Kidney glomerular epithelial cell (primary cell): ENCODE measurements at places on chromosomes 1 and 21.
A peak's percentile ranks its signal among the peaks of the same experiment; 100 is the strongest.

GRCh38 chr21:31766899-31767298 is 35.0 kb upstream of the SCAF4 start:
- no peak for DNase-seq

- DNase-seq, result no peak
These were observed 3.0 kb downstream of the ADAM30 start for GRCh38 chr1:119893238-119893791.

- DNase-seq, result no peak
These were observed 51.4 kb upstream of the LRIG2 start for GRCh38 chr1:113021430-113022085.

- DNase-seq, result no peak
These were observed 772 bp downstream of the ADAM15 start for GRCh38 chr1:155051777-155052398.

- DNase-seq, result no peak
These were observed 37.7 kb downstream of the ODR4 start for GRCh38 chr1:186413319-186413718.

DNA sequence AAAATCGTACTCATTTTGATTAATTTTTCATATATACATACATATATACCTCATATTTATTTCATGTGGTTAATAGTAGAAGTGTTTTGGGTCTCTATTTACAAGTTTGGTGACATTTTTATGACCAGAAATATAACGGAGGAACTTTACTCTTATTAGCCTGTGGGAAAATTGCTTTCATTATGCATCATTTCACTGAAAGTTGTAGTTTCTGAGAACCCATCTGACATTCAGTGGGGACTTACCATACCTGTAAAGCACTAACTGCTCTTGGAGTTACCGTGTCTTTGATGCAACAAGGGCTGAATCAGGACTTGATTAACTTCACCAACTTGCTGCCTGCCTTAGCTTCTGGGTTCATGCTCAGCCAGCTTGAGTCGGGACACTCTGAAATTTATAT is 49.9 kb upstream of the ITPKB start:
- no peak for DNase-seq

DNA sequence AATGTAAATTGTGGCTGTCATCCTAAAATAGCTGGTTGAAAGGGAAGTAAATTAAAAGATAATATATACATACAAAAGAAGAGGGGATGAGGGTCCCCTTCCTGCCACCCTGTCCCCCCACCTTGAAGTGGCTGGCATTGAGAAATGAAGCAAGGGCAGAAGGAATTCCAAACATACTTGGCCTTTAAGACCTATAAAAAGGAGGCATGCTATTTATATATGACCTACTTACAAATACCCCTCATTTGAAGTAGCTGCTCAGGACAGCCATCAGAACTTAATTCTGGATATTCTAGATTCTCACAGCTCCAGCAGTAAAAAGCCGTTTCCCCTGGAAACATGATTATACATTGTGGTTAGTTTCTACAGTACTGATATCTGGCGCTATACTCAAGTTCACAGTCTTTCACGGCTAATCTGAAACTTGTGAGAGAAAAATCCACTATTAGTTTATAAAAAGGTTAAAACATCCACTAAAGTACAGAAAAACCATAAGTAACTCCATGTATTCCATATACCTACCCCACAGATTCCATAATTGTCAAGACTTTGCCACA is 9.6 kb upstream of the MAP10 start:
- DNase-seq, result no peak

GRCh38 chr1:1079408-1080121 is 5.5 kb upstream of the RNF223 start:
- peak; percentile 96 for DNase-seq

GRCh38 chr1:28417441-28417922 is 47.9 kb downstream of the PHACTR4 start:
- DNase-seq, result peak; percentile 94

GRCh38 chr1:171251952-171252300 is 3.6 kb downstream of the FMO1 start:
- DNase-seq, result no peak

DNA sequence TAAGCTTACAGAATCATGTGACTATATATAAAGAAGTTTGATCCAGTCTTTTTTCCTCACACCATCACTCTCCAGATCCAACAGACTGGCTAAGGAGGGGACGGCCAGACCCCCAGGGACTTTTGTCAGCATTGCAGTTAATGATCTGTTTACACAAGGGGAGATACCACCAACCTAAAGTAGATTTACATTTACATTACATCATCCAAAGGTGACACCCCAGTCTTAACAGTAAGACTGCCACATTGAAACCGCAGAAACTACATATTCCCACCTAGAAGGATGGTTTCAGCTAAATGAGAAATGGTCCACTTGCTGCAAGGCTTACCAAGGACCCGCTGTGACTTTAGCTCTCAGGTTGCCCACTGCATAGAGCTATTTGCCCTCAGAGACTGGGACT is 3.4 kb downstream of the RCAN1 start:
- no peak for DNase-seq

DNA sequence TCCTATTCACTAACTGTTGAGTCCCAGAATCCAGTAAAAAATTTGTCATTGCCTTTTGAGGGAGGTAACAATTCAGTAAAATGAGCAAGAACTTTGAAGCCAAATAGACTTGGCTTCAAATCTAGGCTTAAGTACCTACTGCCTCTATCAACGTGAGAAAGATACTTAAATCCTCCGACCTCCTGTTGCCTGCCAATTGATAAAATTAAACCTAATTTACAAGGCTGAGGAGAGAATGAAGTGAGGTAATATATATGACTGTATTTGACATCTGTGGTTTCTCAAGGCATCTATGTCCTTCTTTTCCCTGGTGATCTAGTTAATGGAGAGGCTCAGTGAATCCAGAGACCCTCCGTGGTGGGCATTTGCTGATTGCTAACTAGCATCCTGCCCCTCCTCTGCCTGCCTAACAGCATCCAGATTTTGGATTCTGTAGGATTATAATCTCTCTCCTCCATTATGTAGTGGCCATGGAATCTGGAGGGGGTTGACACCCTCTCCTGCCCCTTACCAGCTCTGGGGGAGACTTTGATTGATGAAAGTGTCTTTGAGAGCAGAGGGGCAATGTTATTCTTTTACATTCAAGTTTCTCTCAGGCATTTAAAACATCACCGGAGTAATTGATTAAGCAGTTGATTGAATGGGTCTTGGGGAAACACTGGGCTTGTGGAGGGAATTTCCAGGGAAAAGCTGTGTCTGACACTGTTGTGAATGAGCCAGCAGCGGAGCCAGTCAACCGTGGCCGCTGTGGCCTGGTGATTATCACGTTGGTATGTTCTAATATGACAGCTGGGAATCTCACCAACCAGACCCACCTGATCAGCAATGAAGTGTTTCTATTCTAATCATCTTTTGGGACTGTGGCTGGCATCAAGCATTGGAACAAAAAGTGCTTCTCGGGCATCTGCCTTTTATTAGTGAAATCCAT is 140.7 kb upstream of the FAM78B start:
- peak; percentile 47 for DNase-seq

DNA sequence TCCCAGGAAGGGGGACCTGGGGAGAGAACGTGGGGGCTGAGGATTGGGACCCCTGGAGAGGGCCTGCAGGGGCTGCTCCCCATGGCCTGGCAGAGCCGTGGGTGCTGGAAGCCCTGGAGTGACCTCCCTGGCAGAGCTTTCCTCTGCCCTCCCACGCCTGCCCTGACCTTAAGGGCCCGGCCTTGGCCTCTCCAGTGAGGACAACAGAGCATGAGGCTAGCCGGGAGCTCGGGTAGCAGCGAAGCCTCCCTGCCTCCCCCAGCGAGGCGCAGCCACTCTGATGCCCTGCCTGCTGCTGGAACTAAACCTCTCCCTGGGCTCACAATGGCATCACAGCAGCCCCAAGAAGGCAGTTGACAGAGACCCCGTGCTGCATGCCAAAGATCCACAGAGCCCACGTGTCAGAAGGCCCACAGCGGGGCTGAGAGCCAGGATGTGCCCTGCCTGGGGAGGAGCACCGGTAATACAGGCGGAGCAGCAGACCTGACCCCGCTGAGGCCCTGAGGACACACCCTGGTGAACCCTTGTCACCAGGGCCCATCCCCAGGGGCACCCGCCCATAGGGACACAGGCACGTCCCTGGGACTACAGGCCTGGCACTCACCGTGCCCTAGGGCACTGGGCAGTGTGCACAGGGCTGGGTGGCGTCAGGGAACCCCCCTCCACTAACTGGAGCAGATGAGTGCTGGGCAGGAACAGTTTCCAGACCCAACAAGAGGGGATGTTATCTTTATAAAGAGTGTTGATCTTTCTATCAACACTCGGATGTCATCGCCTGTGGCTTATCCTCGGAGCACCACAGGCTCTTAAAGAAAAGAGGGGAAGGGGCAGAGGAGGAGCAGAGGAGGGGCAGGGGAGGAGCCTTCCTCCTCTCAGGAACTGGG is 48.4 kb downstream of the ARHGEF16 start:
- DNase-seq, result no peak

DNA sequence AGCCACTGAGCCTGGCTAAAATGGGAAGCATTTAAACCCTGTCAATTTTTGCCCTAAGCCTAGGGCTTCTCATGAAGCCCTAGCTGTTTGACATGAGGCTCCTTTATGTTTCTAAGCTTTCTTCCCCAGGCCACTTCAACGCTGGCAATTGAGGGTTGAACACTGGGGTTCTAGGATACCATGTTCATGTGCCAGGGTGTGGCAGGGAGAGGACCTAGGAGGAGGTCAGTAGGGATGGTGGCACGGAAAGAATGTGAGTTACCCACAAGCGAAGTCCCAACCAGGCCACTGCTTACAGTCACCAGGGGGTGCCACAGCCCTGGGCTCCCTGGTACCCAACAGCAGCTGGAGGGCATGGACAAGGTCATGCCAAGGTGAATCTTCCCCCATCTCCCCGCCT is 90.8 kb upstream of the AJAP1 start:
- DNase-seq, result no peak

GRCh38 chr1:44447051-44447810 is 42.2 kb downstream of the RNF220 start:
- DNase-seq, result no peak

GRCh38 chr1:27451343-27451742 is 38.6 kb downstream of the WASF2 start:
- no peak for DNase-seq

DNA sequence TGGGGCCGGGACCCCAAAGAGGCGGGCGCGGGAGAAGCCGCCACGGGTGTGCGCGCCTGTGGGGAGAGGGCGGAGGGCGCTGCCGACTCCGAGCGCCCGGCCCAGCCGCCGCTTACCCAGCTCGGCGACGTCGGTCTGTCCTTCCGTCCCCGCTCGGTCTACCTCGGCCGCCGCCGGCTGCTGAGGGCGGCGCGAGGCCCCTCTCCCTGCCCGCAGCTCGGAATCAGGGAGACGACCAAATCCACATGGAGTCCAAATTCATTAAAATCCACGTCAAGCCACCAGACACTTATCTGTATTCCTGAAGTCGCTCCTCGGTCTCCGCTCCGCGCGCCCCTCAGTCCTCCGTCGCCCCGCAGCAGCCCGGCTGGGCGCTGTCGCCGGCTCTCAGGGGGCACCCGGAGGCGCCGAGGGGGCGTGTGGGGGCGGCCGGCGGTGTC is 637 bp downstream of the PLXNA2 start:
- DNase-seq, result no peak

DNA sequence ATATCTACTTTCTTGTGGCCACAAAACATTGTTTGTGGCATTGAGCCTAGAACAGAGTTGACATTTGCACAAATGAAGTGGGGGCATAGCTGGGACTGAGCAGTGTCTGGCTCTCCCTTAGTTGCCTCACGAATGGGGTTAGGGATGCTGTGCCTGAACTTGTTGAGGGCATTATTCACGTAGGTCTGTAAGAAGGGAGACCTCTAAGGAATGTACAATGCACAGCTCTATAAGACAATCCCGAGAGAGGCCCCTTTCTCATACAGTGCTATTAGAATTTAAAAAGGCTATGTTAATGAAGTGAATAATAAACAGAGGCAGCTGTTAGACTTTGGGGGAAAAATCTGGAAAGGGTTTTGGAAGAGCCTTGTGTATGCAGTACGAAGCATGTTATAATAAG is 118.4 kb upstream of the DEPDC1 start:
- DNase-seq, result no peak

GRCh38 chr1:231522931-231523642 is 5.4 kb upstream of the TSNAX start:
- DNase-seq, result no peak

- no peak for DNase-seq
These were observed 431 bp downstream of the MTARC1 start for GRCh38 chr1:220787069-220787619.

DNA sequence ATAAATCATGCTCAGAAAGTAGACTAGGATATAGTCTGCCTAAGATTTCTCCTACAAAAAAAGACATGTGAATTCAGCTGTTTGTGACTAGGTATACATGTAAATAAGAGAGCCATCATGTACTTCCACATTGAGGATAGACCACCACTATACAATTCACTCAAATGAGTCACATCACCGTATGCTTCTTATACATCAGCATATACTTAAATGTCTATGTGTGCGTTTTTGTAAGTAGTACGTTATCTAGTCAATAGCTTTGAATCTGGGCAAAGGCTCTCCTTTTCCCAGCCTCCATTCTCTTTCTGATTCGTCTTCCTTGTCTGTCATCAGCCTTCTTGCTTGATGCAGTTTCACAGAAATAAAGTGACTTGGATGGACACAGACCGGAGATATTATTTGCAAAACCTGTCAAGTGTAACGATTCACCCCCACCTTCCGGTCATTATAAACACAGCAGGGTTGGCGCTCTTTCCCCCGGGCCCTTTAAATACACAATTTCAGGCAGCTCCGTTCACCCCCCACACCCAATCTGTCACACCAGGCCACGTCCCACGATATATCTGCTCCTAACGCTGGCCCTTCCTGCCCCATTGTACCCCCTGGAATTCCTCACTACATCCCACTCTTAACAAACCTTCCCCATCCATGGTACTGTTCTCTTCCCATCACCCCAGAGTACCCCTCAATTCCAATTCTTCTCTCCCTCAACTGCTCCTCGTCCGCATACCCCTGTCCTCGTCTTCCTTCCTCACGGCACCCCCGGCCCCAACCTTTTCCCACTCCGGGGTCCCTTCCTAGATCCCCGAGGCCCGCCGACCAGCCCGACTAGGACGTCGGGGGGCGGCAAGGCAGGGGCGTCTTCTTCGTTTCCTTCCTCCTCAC is 636 bp downstream of the VAMP4 start:
- no peak for DNase-seq

- DNase-seq, result no peak
These were observed 126.2 kb downstream of the FGGY start for GRCh38 chr1:59422921-59423575.

DNA sequence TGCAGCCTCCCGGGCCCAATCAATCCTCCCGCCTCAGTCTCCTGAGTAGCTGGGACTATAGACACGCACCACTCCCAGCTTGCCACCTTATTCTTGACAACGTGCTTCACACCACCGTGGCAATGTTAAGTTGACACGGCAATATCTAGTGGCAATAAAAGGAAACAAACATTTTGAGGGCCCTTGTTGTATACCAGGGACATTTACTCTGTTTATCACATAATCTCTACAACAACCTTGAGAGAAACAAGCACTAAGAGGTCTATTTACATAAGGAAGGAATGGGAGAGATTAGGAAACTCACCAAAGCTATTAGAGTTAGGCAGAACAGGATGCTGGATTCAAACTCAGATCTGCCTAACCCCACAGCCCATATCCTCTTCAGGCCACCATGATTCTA is 3.1 kb downstream of the KLHDC8A start:
- no peak for DNase-seq
